ENCODE measurements at places on chromosomes 3 and 15.

- DNase-seq: no peak
Measured at GRCh38 chr15:59255680-59256336, 49.2 kb downstream of the LDHAL6B start.

- DNase-seq: no peak
Measured at GRCh38 chr15:41013691-41014414, 60.6 kb downstream of the CHAC1 start.

DNA sequence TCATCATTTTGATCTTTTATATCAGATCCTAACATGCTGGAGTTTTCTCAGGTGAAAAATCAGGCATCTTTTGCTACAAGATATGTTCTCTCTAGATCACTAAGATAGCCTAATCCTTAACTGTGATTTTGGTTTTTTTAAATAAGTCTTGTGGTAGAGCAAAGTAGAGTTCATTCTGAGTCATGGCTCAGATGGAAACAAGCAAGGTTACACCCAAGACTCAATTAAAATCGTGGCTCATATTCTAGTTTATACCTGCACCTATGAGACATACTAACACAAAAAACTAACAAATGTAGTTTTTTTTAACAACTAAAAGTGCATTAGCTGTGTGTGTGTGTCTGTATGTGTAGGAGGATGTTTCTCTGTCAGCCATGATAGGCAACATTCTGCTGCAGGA lies 428.2 kb downstream of the NLGN1 start:
- DNase-seq: no peak

GRCh38 chr15:86213420-86213819 lies 133.7 kb downstream of the AGBL1 start:
- no peak for DNase-seq

- no peak for DNase-seq
Measured at GRCh38 chr15:70197318-70197944, 99.7 kb upstream of the TLE3 start.

GRCh38 chr15:93557696-93558095 lies 468.7 kb upstream of the RGMA start:
- no peak for DNase-seq

GRCh38 chr3:13723676-13724207 lies 156.1 kb downstream of the WNT7A start:
- DNase-seq: no peak

- no peak for DNase-seq
Measured at GRCh38 chr3:31406896-31407295, 125.8 kb upstream of the STT3B start.

DNA sequence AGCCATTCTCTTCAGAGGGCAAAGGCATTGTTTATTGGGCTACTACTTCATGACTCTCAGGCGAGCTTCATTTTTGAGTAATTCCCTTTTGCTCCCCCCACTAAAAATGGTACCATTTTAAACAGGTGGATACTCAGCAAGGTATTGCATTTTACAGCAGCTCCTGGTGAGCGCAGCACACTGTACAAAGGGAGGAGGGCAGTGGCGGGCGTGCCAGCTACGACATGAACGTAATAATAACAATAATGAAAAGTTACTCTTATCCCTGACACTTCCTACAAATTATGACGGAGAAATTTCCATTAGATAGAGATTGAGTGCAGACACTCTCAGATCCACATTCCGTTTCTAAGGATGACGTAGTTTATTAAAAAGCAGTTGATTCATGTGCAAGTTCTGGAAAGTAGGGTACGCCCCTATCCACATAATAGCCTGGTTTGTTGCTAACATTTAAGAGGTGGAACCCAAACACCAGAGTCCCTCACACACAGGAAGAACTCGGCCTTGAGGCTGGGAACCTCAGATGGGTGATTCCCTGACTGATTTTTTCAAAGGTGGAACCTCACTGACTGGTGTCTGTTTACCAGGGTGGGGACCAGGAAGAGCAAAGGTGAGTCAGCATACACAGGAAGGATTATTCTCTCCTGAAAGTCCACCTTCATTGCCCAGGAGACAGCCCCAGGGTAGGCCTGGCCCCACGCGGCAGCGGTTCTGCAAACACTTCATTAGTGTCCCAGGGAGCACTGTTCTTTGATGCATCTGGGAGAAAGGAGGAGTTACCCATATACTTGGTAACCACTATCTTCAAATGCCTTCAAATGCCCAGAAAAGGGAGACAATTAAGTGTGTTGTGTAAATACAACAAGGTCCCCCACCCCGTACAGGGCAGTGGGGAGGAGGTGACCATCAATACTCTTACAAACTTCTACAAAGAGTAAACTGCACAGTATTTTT lies 69.9 kb downstream of the LDHAL6B start:
- no peak for DNase-seq

GRCh38 chr15:59039225-59039624 lies 51.8 kb downstream of the RNF111 start:
- DNase-seq: no peak

DNA sequence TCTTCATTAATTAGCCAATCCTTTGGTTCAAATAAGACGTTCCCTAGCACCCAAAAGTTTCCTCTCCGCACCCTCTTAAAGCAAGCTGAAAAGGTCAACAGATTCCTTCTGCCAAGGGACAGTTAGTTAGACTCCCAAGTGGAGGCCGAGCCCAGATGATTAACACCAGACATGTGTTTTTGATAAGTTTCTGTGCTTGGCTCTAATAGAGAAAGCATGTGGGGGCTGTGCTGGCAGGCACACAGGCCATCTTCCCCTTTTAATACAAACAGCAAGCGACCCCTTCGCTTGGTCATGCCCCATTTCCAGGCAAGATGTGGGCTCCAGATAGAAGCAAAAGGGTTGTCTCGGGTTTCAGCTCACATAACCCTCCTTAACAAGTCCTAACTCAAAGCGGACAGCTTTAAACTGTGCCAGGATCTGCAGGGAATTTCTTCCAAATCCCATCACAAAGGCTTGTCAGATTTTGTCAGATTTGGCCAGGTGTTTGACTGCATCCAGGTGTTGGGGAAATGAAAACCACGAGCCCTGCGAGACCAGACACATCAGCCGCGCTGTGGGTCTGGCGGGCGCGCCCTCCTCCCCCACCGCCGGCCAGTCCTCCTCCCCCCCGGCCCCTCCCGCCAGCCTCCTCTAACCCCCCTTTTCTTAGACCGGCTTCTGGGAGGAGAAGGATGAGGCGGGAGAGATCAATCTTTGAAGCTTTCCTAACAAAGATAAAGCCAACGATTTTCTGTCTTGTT lies 3.3 kb downstream of the HES1 start:
- no peak for DNase-seq

DNA sequence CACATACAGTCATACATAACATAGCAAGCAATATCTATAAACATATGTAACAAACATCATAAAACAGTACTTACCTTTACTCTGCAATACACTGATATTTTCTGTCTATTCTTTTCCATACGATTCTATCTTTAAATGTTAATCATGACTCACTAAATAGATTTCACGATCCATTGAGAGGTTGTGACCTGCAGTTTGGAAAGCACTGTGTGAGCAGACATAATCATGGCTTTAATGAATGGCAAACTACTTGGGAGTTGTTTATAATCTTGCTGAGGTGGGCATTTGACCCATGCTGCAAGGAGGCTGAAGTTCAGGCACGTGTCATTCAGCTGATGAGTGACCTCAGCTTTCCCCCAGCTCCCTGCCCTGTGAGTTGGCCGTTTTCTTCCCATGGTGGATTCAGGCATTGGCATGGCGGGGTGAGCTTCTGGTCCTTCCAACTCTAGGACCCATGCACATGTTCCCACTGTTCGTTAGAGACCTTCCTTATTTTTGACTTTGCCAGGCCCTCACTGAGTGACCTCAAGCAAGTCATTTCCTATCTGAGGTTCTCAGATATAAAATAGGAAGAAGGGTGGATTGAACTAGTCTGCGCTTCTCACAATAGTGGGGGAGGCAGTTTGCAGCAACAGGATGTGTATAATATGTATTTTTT lies 41.7 kb downstream of the PAQR5 start:
- DNase-seq: no peak

GRCh38 chr3:129654131-129654530 lies 47.7 kb upstream of the PLXND1 start:
- no peak for DNase-seq

- DNase-seq: no peak
Measured at GRCh38 chr15:51801391-51801835, 28.0 kb upstream of the TMOD3 start.

GRCh38 chr3:188052169-188053035 lies 101.6 kb upstream of the LPP start:
- no peak for DNase-seq

DNA sequence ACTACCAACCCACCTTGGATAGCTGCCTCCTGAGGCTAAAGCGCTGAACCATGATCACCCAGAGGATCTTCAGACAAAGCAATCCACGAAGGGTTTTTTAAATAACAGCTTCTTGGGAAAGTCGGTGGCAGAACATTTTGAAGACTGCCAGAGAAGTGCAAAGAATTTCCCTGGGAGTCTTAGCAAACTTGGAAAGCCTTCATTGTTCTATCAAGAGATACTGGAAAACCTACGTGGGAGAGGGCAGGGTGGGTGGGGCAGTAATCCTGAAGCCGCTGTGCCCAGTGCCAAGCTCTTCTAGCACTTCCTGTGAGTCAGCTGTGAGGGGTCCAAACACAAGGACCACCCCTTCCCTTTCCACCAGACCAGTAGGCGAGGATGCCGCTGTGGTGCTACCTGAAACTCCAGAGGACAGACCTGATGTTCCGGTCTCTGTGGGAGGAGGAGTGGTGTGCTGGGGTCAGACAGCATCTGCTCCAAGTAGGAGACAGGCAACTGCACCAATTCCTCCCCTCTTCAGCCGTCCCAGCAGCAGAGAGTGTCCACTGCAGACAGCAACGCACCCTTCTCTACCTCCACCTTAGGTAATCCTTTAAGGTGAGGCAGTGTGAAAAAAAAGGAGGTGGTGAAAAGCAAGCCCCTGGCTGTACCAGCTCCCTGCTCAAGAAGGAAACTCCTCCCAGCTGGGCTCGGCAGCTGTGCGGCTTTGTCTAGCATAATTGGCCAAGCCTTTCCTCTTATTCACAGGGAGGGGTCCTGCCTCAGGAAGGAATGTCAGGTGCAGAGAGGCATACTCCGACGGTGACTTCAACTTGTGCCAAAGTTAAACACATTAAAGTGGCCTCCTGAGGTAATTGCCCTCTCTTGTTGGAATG lies 99.0 kb downstream of the TMCC1 start:
- no peak for DNase-seq
